NCI-H510A treated with DMSO at 0.1 percent for 48 hours (cell line): ENCODE measurements at places on chromosomes 12 and 14.

- DNase-seq, result peak; percentile 29
Observed at GRCh38 chr12:55974308-55974730, 441 bp downstream of the RAB5B start.

- no peak for DNase-seq
Observed at GRCh38 chr12:43648636-43649035, 96.6 kb upstream of the ADAMTS20 start.

DNA sequence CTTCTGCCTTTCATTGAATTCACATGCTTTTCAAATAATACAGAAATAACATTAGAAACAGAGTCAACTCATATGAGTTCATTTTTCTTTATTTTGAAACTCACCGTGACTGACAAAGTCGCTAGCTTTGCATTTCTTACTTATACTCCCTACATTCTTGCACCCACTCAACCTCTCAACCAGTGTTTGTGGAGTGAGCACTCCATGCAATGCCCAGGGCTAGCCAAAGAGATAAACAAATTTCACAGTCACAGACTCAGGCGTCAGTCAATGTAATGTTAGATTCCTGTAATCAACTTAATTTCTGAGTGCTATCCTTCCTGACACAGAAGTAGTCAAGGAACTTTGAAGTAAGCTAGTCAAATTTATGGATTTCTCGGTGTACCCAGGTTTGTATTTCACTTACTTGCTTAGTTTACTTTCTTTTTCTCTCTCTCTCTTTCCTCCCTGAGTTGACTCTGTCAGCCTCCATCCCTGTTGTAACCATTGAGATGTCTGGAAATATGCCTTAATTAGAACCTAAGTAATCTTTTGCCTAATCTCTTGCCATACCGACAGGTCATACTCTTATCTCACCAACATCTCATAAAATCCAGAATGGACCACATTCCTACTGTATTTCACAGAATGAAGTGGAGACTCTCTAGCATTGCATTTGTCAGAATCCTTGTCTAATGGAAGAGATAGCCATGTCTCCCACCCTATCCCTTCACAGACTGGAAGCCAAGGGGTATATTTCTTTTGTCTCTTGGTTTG, 413.0 kb downstream of the AEBP2 start:
- DNase-seq, result no peak

DNA sequence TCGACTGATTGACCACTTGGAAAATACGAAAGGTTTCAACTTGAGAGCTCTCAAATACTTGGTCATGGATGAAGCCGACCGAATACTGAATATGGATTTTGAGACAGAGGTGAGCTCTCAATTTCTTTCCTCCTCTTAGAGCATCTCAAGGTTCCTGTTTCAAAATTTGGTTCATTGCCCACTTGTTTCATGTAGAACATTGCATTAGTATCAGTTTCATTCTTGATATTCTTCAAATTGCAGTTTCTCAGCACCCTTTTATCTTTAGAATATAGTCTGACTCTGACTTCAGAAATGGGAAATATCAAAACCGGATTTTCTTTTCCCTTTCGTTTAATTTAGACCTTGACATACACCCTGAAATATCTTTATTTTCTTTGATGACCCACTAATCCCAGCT, 8.8 kb downstream of the DDX47 start:
- no peak for DNase-seq

- DNase-seq, result no peak
Observed at GRCh38 chr12:25518512-25518911, 34.6 kb downstream of the LMNTD1 start.

GRCh38 chr12:106586278-106586802, 3.5 kb downstream of the RFX4 start:
- DNase-seq, result no peak

DNA sequence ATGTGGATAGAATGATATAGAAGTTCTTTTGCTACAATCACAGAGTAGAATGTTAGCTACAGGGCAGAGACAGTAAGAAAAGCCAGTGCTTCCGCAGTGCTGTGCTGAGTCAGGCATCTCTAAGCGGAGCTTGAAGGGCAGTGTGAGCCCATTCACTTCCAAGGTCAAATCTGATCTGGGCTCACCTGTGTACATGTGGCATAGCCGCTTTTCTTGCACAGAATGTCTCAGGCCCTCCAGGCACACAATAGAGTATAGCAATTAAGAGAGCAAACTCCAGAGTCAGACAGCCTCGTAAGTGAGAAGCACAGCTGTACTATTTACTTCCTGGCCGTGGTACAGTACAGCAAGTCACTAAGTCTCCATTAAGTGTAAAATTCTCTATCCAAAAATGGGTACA, 26.8 kb downstream of the CORO1C start:
- peak; percentile 9 for DNase-seq

DNA sequence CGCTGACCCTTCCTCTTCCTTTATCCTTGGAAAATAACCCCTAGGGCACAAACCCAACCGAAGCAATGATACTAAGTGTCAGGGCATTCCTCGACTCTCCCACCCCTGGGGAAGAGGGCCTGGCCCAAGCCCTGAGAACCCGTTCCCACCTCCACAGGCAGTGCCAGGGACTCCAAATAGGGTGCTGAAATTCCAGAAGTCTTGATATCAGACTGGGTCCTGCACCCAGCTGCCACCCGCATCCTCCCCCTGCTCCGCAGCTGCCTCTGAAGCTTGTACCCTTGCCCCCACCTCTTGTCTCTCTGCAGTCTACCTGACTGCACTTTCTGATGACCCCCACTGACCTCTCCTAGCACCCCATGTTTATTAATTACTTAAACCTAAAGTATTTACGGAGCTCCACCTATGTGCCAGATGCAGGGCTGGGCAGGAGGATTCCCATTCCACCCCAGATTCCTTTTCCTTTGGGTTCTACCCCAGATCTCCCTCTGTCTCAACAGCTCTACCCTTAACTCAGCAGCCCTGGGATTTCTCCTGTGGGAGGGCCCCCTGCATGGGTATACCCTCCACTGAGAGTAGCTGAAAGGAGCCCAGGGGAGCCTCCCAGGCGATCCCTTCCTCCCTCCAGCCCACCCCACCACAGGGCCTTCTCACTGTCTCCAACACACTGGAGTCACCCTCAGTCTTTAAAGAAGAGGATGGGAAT, 4.1 kb upstream of the KRT18 start:
- no peak for DNase-seq

DNA sequence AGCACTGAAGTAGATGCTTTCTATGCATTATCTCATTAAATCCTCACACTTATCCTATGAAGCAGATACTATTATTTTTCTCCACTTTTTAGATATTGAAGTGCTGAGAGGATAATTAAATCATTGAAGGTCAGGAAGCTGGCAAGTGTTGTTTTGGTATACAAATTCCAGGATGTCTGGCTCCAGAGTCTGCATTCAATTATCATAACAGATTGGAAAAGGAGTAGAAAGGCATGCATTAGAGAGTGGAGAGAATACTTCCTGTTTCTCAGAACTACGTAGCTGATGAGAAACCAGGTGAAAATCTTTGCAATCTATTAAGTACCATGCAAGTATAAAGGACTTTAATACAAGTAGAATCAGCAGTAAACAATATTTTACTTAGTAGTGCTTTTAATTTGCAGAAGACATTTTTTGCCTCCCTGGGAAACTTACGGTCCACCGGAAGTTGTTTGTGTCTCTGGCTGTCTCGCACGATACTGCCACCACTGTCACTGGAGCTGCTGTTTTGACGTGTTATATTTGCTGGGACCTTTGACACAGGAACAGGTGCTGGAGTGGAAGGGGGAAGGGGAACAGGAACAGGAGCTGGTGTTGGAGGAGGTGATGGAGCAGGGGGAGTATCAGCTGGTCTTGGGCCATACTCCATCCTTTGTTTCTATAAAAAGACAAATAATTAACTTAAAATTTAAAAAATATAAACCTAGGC, 158.0 kb downstream of the EPS8 start:
- no peak for DNase-seq

DNA sequence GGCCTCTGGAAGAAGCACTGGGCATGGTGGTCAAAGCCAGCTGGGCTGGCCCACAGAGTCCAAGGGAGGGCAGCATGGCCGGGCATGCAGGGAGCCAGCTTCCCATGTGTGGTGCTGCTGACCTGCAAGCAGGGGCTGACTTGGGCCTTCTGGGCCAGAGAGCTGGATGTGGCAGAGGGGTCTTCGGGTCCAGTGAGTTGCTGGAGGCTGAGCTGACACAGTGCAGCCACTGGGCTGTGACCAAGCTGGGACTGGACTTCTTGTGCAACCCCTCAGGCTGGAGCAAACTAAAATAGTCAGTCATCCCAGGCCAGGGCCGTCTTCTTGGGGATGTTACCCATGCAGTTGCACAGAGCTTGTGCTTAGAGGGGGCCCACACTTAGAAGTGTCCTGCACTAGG, 7.3 kb upstream of the RIN3 start:
- DNase-seq, result no peak

GRCh38 chr14:59103396-59103795, 85.1 kb upstream of the DAAM1 start:
- DNase-seq, result no peak

DNA sequence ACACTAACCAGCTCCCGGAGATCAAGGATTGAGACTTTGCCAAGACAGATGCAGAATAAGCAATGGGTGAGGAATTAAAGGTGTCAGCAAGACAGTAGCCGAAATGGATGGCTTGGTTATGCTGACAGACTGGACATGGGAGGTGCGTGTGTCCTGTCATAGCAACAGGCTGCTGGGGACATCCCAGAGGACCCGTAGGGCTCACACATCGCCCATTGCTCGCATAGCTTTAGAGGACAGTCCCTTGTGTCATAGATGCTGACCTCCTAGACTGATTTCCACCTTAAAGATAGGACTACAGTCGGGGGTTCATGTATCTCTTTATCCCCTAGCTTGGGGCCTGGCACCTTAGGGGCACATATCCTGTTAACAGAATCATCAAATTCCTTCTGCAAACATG, 324.5 kb downstream of the MED13L start:
- no peak for DNase-seq

DNA sequence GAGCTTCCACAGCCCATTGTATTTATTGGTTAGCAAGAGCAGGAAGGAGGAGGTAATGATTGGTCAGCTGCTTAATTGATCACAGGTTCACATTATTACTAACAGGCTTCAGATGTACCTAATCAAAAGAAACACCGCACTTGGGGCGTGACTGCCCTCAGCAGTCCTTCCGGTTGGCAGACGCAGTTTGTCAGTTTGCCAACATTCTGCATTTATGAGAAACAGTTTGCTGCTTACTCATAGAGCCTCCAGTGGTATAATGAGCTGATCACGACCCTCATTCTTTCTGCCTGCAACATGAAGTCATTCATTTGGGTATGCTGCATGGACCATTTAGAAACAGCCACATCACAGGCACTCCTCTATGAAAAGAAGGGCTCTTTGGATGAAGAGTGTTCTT, 42.5 kb upstream of the PPM1H start:
- peak; percentile 11 for DNase-seq

- no peak for DNase-seq
Observed at GRCh38 chr12:110849221-110849620, 2.4 kb downstream of the CCDC63 start.

GRCh38 chr12:109458771-109459208, 18.3 kb downstream of the KCTD10 start:
- peak; percentile 80 for DNase-seq

DNA sequence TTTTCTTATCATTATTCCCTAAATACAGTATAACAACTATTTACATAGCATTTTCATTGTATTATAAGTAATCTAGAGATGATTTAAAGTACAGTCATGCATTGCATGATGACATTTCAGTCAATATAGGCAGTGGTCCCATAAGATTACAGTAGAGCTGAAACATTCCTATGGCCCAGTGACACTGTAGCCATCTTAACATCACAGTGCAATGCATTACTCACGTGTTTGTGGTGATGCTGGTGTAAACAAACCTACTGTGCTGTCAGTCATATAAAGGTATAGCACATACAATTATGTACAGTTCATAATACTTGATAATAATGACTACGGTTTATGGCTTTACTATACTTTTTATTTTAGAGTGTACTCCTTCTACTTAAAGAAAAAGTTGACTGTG, 13.3 kb downstream of the LLPH start:
- DNase-seq, result no peak

- DNase-seq, result no peak
Observed at GRCh38 chr12:26369588-26369987, 174.2 kb downstream of the SSPN start.

- DNase-seq, result no peak
Observed at GRCh38 chr12:1529862-1530591, 64.4 kb downstream of the FBXL14 start.

DNA sequence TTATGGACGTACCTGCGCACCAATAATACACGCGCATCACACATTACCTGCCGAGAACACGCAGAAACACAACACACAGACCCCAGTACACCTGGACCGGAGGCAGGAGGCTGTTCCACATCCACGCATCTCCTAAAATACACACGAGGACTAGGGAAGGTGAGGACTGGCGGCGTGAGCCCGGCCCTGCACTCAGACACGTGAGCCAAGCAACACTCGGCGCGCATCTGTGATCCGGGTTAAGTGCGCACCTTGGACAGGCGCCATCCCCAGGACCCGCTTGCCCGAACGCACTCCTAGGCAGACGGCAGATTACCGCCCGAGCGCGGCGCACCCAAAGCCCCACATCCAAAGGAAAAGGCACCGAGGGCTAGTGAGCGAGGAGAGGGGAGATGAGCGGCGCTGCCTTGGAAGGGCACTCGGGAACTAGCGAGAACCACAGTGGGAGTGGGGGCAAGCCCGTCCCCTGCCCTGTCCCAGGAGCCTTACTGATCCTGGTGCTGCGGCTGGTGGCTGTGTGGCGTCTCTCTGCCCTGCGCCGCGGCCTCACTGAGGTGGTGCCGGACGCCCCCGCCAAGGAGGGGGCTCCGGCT, 417 bp downstream of the GLS2 start:
- DNase-seq, result peak; percentile 47

DNA sequence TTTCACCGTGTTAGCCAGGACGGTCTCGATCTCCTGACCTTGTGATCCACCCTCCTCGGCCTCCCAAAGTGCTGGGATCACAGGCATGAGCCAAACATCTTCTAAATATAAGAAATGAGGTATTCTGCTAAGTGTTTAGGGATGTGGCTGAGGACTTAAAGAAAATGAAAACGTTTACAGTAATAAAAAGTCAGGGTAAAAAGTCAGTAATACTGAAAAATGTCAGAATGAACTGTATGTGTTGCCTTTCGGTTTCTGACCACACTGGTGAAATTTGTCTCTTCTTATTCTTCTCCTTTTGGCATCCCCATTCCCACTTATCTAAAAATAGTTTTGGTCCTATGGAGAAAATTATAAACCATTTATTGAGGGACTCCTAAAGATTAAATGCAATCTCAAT, 20.5 kb downstream of the TMEM116 start:
- no peak for DNase-seq

DNA sequence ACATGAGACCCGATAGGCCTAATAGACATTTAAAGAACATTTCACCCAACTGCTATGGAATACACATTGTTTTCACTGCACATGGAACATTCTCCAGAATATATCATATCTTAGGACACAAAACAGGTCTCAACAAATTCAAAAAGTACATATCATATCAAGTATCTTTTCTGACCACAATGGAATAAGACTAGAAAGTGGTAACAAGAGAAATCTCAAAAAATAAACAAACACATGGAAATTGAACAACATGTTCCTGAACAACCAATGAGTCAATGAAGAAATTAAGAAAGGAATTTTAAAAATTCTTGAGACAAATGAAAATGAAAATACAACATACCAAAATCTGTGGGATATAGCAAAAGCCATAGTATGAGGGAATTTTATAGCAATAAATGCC, 208.1 kb downstream of the PTPRO start:
- DNase-seq, result no peak

- DNase-seq, result no peak
Observed at GRCh38 chr14:24381363-24382063, 13.5 kb downstream of the NFATC4 start.
